ENCODE measurements at places on chromosomes 1 and 21. TPM values are rescaled to one million over a fixed set of nuclear protein-coding genes. Genes with fewer than 3 reads are reported as not detected.

Gene AMY1A
- total RNA-seq = not detected

Gene HEYL
- total RNA-seq = not detected

Gene DNALI1
- 2.7 TPM for total RNA-seq

Gene OR6N1
- not detected for total RNA-seq

Gene COL9A2
- total RNA-seq = 1.00 TPM

Gene PROX1
- under 0.01 TPM for total RNA-seq

Gene S100A3
- total RNA-seq = 2.2 TPM

Gene CLCA1
- under 0.01 TPM for total RNA-seq

Gene FOXO6
- total RNA-seq = under 0.01 TPM

Gene CBR1
- total RNA-seq = 164 TPM

Gene ZSWIM5
- total RNA-seq = 1.2 TPM

Gene TCHH
- not detected for total RNA-seq

Gene LRRC8C
- 9.2 TPM for total RNA-seq

Gene TMEM82
- total RNA-seq = not detected

Gene GJC2
- total RNA-seq = 9.7 TPM

Gene SLFNL1
- 0.87 TPM for total RNA-seq

Gene TMEM51
- 7.9 TPM for total RNA-seq

Gene KDF1
- not detected for total RNA-seq

Gene ATG4C
- 11.5 TPM for total RNA-seq

Gene SOX13
- total RNA-seq = 4.5 TPM

Gene TNNI3K
- not detected for total RNA-seq

Gene OR2L2
- under 0.01 TPM for total RNA-seq

Gene ERRFI1
- 42.6 TPM for total RNA-seq

Gene MRPL24
- total RNA-seq = 49.0 TPM

Gene SMYD2
- total RNA-seq = 33.5 TPM

Gene TRIM63
- total RNA-seq = 0.11 TPM

Gene WNT4
- total RNA-seq = 0.50 TPM

Gene OR2T34
- not detected for total RNA-seq

Gene ST6GALNAC5
- 4.4 TPM for total RNA-seq

Measured in uterine smooth muscle cell (primary cell).